ENCODE measurements at places on chromosomes 3 and 15. TPM values are rescaled to one million over a fixed set of nuclear protein-coding genes. Genes with fewer than 3 reads are reported as not detected.
A peak's percentile ranks its signal among the peaks of the same experiment; 100 is the strongest.

The GUCA1C gene
- not detected for total RNA-seq

DNA sequence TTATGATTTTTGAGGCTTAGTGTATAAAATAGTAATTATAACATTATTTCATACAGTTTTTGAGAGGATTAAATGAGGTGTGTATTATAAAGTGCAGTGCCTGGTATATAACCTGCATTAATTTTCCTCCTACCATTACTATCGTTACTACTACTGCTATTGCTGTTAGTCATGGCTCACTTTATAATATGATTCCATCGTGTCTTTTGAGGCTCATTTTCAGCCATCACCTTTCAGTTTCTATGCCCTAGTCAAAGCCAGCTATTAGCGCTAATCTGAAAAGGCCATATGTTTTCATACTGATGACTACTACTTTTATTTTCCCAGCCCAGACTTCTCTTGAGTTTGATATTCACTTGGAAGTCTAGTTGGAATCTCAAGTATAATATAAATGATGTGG is 5.5 kb downstream of the MEF2A start:
- DNase-seq, result no peak

DNA sequence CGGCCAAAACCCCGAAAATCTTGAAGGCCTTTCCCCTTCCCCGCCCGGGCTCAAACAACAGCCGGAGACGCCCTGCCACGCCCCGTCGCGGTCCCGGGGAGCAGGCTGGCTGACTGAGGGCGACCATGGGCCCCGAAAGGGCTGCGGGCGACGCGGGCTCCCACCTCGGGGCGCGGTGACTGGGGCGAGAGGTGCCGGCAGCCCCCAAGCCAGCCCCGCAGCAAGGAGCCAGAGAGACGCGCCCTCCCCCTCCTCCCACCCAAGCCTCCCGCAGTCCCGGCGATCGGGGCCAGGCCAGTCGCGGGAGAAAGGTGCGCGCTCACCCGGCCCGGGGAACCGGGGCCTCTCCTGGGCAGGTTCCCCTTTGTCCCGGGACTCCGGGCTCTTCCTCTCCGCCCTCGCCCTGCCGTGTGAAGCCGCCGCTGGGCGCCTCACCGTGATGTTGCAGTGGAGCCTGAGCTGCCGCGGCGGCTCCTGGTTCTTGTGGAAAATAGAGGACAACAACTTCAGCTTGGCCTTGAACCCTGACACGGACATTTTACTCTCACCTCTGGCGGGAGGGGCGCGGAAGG is 30.6 kb upstream of the ZSCAN2 start:
- peak; percentile 45 for DNase-seq

The VGLL3 gene
- total RNA-seq, result 0.31 TPM

DNA sequence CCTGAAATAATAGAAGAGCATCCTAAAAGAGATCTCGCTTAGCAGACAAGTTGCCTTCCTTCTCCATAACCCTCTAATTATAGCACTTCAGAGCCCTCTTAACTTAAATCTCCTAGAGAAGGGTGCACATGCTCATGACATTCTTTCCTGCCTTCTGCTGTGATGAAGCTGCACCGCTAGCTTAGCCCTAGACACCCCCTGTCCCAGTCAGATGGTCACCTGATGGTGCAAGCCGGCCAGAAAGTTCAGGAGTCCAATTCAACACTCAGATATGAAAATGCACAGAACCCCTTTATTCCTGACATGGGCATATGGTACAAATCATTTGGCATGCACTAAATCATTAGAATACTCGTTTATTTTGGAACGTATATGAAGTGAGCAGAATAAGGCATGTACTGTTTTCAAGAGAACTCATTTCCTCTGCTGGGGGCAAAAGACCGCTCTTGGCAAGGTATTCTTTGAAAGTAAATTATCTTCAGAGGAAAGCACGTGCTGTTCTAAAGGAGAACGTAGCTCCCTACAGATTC is 420.4 kb upstream of the PROK2 start:
- no peak for DNase-seq

DNA sequence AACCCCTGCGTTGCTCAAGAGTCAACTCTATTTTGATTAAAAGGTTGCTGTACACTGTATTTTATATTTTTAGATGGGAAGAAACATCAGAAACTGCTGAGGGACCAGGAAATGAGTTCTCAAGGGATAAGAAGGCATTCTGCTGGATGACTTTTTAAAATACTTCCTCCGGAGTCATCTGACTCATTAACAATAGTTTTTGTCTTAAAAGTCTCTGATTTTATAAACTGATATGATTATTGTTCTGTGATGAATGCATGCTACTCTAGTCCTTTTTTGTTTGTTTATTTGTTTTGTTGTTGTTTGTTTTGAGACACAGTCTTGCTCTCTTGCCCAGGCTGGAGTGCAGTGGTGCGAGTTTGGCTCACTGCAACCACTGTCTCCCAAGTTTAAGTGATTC is 18.2 kb upstream of the HLTF start:
- DNase-seq, result no peak

The ADPGK gene
- total RNA-seq, result 109 TPM

DNA sequence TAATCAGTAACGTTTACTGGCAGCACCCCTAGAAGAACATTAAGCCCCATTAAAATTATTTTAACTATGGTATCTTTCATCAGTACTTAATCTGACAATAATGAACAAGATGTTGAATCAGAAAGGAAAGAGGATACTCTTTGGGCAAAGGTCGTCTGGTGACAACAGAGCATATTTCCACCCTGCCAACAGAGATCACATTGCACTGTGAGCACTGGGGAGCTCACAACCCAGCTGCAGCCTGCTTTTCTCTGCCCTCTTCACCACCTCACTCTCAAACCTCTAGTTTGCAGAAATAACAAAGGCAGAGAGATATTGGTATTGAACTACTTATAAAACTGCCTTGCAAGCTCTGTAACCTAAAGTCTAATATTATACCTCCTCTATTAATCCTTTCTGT is 130.0 kb downstream of the FBN1 start:
- DNase-seq, result no peak

DNA sequence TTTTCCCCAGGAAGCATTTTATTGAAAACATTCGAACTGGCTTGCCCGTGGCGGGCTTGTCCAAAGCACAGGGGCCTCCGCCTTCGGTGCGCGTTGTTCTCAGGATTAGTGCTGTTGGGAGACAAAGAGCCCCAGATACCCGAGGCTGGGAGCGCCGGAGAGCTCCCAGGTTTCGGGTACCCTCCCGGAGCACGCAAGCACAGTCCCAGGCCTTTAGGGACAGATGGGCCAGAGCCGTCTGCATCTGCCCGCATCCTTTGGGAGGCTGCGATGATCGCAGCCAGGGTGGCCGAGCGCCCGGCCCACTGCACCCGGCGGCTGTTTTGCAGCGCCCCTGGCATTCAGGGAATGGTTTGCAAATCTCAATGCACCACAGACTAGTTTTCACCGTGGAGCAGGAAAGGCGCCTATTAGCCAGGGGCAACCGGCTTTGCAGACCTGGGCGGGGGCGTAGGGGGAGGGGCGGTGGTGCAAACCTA is 5.0 kb upstream of the FEZF2 start:
- DNase-seq, result no peak

DNA sequence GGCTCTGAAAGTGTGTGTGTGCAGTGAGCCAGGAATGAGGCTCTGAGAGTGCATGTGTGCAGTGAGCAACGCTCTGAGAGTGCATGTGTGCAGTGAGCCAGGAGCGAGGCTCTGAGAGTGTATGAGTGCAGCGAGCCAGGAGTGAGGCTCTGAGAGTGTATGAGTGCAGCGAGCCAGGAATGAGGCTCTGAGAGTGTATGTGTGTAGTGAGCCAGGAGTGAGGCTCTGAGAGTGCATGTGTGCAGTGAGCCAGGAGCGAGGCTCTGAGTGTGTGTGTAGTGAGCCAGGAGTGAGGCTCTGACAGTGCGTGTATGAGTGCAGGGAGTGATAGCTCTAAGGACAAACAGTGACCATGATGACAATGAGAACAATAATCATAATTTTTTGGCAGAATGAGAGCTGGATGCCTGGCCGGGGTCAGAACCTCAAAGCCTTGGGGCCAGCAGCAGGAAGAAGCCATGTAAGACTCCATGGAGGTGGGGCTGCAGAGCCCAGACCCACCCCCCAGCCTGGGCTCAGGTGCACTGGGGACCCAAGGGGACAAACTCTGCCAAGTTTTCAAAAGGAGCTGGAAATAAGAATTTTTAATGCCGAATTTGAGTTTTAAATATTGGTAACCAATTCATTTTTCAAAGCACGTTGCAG is 85.7 kb upstream of the PRR20G start:
- DNase-seq, result no peak

The EIF2B5 gene
- 36.2 TPM for total RNA-seq

The EBLN2 gene
- total RNA-seq, result 2.7 TPM
